ENCODE measurements at places on chromosomes 7 and 10.
A peak's percentile ranks its signal among the peaks of the same experiment; 100 is the strongest.

DNA sequence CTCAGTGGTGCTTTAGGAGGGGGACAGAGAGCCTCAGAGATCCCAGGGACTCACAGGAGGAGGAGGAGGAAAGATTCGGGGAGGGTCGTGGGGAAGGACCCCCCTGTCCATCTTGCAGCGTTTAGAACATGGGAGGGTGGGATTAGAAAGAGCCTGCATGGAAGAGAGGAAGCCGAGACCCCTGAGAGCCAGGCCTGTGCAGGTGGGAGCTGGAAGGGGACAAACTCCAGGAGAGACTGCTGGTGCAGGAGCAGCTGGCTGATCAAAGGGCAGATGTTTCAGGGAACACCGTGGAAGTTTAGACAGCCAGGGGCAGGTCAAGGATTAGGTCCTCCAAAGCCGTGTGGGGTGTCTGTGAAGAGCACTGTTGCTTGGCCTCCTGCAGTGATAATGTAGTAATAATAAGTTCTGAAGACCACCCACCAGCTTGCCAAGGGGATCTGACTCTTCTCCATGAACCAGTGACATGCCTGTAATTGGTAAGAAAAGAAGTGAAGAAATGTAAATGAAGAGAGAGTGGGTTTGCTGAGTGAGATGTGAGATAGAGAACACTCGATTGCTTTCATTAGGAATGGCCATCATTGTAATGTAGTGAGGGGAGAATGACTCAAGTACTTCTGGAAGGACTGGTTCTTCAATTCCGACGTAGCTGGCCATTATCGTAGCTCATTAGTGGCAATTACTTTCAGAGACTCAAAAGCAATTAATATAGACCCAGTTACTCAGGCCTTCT is 425.6 kb downstream of the PAXIP1 start:
- DNase-seq, result no peak

DNA sequence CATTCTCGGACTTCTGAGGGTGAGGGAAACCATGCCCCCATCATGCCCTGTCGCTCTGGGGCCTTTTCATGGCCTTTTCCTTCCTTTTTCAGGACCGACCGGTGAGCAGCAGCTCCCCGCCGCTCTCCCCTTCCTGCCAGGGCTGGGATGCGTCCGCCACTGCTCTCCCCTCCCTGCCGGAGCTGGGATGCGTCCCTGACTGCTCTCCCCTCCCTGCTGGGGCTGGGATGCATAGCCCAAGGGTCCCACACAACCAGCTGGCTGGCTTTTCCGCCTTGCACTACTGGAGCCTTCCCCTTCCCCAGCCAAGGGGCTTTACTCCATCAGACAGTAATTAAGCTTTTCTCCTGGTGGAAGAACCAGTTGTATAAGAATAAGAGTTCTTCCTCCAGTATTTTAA is 129.7 kb upstream of the COBL start:
- DNase-seq, result no peak

GRCh38 chr7:86747698-86748097 is 104.0 kb downstream of the GRM3 start:
- DNase-seq, result no peak

- DNase-seq, result no peak
Observed at GRCh38 chr10:12327074-12327473, 22.3 kb upstream of the CAMK1D start.

DNA sequence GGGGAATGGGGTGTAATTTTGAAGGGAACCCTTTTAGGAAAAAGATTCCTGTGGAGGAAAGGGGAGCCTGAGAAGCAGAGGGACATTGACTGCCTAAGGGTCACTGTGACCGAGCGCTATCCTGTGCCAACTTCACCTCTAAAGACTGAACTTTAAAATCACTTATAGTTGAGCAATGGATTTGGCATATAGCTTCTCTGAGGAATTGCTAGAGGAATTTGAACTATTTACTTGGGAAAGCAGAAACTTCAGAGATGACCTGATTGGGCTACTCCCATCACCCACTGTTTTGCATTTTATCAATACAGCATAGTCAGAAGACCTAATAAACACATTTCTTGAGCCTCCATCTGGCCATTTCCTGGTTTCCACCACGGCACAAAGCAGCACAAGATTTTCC is 23.7 kb upstream of the WNT16 start:
- DNase-seq, result no peak

DNA sequence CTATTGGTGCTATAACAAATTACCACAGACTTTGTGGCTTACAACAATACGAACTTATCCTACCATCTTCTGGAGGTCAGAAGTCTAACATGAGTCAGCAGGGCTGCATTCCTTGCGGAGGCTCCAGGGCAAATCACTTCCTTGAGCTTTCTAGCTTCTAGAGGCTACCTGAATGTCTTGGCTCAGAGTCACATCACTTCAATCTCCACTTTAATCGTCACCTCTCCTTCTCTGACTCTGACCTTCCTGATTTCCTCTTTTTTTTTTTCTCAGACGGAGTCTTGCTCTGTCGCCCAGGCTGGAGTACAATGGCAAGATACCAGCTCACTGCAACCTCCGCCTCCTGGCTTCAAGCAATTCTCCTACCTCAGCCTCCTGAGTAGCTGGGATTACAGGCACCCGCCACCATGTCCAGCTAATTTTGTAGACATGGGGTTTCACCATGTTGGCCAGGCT is 44.6 kb upstream of the ANAPC16 start:
- no peak for DNase-seq

GRCh38 chr10:15370212-15370855 is 755 bp downstream of the FAM171A1 start:
- DNase-seq, result peak; percentile 32

- no peak for DNase-seq
Observed at GRCh38 chr7:39086638-39087360, 109.1 kb downstream of the POU6F2 start.

GRCh38 chr7:129890090-129890489 is 62.7 kb downstream of the UBE2H start:
- no peak for DNase-seq

GRCh38 chr10:117546020-117546580 is 3.6 kb downstream of the EMX2 start:
- no peak for DNase-seq

GRCh38 chr10:12531305-12532220 is 182.2 kb downstream of the CAMK1D start:
- peak; percentile 57 for DNase-seq

GRCh38 chr7:79711660-79712059 is 258.2 kb upstream of the MAGI2 start:
- DNase-seq, result no peak

DNA sequence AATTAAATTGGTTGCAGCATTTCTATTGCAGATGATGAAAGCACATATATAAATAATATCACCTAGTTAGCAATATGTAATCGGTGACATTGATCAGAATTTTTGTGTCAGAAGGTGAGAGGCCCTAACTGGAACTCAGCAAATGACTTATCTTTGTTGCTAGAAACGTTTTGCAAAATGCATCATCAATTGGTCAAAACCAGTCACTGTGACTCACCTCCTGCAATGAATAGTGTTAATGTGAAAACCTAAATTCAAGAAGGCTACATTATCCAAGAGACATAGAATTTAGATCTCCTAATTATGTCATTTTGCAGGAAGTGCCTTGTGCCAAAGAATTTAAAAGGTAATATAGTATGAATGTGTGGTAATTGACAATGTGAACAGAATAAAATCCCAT is 9.8 kb upstream of the PNLIPRP3 start:
- no peak for DNase-seq

DNA sequence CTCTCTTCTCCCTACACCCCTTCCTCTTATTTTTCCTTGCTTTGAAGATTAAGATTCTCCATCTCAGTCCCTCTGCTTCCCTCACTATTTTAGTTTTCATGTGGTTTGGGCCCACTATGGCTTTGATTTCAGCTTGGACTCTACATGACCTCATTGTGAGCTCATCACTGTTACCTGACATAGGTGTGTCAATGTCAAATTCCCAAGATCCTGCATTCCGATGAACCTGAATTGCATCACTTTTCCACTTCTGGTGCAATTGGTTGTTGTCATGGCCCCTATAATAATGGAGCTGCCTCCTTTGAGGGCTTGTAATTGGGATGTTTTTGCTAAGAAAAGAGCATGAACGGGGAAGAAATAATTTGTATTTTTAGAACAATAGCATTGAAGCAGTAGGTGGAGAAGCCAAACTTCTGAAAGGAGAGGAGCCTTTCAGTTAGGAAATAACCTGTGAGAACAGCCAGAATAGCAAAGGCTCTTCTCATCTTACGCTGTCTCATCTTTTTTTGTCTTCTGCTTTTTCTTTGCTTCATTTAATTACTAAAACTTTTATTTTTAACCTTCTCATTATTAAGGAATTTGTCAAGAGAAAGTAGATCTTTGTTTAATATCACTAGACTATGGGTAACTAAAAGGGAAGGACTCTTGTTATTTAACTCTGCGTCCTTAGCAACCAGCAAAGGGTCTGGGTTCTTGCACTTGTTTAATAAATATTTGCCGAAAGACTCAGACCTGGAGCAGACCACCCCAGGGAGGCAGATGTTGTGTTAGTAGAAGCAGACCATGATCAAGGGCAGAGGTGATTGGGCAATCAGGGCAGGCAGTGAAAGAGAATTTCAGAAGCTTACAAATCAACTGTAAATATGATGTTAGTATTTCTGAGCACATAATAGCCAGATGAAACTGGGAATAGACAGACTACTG is 95.4 kb downstream of the TES start:
- DNase-seq, result no peak

- peak; percentile 37 for DNase-seq
Observed at GRCh38 chr10:70926226-70927000, 38.0 kb upstream of the PCBD1 start.

DNA sequence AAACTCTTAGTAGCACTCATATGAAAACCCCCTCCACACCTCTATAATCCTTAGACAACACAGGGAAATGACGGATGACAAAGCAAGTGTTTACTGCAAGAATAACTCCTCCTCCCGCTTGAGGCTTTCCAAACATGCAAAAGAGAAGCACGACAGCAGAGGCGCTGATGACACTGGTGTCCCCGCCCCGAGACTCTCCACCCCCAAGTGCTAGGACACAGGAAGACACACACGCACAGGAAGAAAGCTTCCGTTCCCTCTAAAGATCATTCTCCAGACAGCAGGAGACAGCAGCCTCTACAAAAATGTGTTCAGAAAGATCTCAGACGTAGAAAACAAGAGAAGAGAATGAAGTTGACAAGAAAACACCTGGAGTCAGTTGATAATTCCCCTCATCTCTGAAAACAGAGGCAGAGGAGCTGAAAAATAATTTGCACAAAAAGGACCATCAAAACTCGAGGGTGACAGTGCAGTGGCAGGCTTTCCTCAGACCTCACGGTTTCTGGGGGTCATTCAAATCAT is 90.2 kb downstream of the DLG5 start:
- DNase-seq, result peak; percentile 73

DNA sequence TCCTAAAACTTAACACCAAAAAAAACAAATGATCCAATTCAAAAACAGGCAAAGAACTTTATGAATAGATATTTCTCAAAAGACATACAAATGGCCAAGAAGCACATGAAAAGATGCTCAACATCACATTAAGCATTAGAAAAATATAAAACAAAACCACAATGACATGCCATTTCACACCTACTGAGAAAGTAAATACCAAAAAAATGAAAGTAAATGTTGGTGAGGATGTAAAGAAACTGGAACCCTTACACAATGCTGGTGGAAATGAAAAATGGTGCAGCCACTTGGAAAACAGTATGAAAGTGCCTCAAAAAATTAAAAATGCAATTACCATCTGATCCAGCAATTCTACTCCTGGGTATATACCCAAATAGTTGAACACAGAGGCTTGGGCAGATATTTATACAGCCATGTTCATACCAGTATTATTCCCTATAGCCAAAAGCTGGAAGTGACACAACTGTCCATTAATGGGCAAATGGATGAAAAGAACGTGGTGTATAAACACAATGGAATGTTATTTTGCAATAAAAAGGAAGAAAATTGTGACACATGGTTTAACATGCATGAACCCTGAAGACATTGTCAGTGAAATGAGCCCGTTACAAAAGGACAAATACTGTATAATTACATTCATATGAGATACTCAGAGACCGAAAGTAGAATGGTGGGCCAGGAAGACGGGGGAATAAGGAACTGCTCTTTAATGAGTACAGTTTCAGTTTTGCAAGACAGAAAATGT is 89.0 kb downstream of the JMJD1C start:
- DNase-seq, result no peak

GRCh38 chr7:17385612-17386011 is 87.2 kb downstream of the AHR start:
- no peak for DNase-seq

DNA sequence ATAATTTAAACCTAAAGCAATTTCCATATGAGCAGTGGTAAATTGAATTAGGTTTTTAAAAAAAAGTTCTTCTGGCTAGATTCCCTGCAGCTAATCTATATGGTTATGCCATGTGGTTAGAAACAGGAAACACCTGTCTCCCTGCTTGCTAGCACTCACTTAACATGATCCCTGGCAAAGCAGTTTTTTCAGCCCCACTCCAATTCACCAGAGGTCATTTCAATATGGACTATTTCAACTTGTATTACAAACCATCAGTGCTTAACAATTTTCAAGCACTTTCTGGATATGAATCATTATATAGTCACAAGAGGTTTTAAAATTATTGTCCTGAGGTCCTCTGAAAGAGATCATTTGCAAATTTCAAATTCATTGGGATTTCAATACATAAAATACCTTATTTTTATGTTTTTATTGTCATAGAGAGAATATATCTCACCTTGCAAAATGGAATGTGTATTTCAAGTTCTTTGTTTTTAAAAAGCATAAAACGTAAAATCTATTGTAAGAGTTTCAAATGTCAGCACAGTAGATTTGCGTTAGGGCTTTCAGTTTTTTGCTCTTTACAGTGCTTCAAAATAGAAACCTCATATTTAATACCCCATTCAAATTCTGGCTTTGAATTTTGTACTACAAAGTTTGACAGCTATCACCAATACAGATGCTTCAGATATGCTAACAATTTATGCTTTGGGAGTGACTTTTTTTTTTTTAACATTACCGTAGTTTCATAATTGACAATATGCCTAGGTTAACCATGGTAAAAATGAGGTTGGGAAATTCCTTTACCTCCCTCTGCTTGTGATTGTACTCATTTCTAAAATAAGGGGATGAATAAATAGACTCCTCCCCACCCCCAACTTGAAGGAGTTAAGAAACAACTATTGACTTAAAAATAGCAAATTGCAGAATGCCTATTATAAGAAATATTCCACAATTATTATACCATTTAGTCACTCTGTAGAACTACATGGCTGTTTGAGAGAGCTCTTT is 117.5 kb upstream of the HGF start:
- DNase-seq, result no peak

GRCh38 chr7:80153446-80153845 is 18.8 kb downstream of the GNAI1 start:
- DNase-seq, result no peak

DNA sequence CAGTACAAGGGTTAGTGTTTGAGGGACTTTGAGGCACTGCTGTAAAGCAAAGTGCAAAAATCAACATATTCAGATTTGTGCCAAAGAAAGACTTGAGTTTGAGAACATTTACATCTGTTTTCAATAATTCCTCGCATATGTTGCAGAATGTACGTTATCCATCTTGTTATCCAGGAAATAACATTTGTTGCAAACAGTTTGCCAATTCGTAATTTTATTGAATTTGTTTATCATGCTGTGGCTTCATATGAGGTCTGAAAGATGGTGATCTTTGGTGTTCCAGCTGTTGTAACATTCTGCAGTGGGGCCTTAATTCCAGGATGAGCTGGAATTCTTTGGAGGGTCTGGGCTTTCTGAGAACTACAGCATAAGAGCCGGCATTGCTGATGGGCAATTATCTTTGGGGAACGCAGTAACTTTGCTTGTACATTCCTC is 396.2 kb downstream of the LRMDA start:
- no peak for DNase-seq

All from left cardiac atrium (tissue), 4 donors.